Activated naive CD8-positive, alpha-beta T cell treated with anti-CD3 and anti-CD28 coated beads, Interleukin-2, amount 10 ng/mL, durations not matched to agents 7 days and 5 days (primary cell): ENCODE measurements at places on chromosomes 3 and 15. TPM values are rescaled to one million over a fixed set of nuclear protein-coding genes. Genes with fewer than 3 reads are reported as not detected.

Gene CACNA2D2
- total RNA-seq = 2.5 TPM

Gene ATG7
- 26.4 TPM for total RNA-seq

Gene ANKRD63
- not detected for total RNA-seq

DNA sequence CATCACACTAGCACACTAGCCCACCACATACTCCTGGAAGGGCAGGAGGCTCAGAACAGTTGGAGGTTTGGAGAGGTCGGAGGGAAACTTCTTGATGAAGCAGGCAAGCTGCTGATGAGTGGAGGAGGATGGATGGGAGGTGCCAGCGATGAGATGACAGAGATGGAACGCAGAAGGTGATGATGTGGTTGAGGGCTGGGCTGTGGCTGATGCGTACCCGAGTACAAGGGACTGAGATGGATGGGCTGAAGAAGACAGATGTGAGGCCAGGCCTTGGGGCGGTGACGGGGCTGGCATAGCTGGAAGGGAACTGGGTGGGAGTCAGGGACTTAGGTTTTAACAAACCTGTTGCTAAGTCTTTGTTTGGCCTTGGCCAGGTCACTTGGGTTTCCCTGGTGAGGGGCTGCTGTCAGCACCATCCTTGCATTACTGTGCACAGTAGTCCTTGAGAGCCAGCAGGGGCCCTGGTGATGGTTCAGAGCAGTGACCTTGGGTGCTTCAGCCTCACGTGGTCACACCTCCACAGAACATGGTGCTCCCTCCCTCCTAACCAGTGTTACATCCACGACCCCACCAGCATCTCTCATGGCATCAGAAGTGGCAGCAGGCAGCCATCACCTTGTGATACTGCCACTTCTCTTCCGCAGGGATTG is 164.5 kb downstream of the SLCO3A1 start:
- DNase-seq = no peak

DNA sequence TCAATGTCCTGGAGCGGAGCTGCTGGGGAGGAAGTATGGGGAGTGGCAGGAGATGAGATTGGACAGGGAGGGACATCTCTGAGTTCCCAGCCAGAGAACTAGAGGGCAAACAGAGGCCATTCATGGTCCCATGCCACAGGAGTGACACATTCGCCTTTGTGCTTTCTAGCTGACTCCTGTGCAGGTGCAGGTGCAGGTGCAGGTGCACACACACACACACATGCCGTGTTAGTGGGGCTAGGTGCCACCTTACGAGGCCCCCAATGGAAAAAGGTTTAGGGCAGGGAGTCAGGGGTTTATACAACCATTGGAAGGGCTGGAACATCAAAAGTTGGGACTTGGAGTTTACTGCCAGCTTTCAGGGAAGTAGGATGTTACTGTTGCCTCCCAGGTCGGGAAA is 52.0 kb downstream of the TPRA1 start:
- no peak for DNase-seq

- peak; percentile 89 for DNase-seq
Measured at GRCh38 chr3:46976326-46977190, at the start of gene CCDC12. TSS of gene CCDC12 (minus strand) at chr3:46976745. CDS start at chr3:46976732, 13 bp downstream.

DNA sequence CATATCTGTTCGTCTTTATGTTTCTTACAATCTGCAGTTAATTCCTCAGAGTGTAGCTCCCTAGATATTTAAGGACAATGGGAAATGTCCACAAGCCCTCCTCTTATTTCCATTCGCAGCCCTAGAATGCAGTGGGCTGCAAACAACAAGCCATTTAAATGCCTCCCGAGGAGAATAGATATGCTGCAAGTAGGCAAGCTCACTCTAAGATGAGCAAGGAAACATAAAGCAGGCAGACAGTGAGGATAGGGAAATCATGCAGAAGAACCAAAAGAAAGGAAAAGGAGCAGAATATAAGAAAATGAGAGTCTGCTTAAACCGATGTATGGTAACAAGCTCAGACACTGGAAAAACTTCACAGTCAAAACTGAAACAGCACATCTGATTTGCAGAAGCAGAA is 561.9 kb downstream of the GBE1 start:
- no peak for DNase-seq

- peak; percentile 72 for DNase-seq
Measured at GRCh38 chr3:10248984-10249748, 907 bp downstream of the TATDN2 start.

DNA sequence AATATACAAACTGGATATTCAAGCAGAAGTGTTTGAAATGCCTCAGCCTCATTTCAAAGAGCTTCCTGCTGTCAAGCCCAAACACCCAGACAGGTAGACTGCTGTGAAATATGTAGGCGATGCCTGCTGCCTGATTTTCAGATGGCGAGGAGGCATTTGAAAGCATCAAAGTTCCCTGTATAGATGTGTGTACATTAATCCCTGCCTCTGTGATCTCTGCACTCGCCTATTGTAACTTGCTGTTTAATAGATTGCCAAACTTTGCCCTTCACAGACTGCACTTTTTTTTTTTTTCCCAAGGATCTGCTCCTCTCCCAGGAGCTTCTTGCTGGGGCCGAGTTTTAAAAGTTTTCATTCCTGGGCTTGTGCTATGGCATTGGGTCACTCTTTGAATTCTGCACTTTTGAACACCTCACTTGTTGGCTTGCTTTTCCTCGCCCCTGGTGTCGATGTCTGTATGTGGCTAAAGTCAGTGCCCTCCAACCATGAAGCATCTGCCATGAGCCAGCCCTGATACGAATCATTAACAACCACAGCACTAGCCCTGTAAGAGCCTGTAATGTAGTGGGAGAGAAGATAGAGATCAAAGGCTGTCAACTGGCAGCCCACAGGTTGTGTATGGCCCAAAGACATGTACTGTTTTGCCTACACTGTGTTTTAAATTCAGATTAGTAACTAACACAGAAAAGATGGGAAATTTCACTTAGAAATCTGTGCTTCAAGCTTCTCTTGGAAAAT is 287.6 kb upstream of the ICE2 start:
- no peak for DNase-seq

GRCh38 chr15:68616397-68616796 is 37.6 kb downstream of the CORO2B start:
- no peak for DNase-seq

DNA sequence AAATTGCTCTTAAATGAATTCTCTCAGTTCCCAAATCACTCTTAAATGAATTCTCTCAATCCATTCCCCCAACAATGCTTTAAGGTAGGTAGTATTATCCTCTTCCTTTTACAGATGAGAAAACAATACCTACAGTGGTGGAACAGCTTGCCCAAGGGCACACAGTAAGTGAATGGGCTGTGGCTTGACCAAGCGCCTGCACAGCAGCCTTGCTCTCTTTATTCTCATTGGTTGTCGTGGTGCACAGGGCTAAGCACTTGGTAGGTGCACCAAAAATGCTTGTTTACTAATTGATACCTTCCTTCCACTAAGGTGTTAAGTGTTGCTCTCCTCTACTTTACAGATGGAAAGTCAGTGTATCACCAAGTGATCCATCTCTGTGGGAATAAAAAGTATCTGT is 43.3 kb downstream of the FAM43A start:
- no peak for DNase-seq
